AML-193 (cell line): ENCODE measurements at places on chromosomes 13 and 19.

GRCh38 chr13:87999788-88000187 is 328.6 kb downstream of the SLITRK5 start:
- peak; percentile 12 for DNase-seq

DNA sequence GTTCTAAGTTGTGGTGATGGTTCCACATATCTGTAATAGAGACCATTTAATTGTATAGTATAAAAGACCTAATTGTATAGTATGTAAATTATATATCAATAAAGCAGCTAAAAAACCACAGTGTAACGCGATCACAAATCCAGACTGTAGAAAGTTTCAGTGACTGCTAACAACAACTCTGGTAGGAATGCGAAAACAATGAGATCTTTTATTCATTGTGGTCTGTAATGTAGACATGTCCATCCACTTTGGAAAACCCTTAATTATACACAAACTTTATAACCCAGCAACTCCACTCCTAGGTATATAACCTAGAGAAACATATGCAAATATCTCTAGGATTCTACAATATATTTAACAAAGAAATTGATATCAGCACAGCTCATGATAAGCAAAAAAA is 549.5 kb downstream of the SLITRK1 start:
- DNase-seq = no peak

DNA sequence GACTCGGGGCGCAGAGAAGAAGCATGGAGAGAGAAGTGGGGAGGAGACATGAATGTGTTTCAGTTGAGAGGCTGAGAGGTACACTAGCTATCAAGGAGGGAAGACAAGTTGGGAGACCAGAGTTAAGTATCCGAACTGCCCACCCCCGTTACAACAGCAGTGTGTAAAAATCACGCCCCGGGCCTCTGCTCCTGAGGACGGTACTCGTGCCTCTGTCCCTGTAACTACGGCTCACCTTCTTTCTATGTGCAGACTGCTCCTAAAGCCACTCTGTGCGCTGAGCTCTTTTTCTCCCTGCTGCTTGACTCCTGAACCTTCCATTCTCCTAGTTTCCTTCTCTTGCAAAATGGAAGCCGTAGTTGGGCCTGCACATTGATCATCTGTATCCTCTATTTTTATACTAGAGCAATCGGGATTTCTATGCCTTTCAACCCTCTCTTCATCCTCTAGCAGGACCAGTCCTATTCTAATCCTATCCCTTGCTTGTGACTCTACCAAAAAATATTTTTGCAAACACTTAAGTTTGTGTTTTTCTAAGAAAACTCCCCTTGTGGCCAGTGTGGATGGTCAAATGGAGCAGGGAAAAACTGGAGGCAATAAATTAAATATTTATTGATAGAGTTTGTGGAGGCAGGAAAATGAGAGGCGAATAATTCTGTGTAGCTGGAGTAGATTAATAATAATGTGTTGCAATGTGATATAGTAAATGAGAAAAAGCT is 569 bp downstream of the POLR1D start:
- DNase-seq = no peak

DNA sequence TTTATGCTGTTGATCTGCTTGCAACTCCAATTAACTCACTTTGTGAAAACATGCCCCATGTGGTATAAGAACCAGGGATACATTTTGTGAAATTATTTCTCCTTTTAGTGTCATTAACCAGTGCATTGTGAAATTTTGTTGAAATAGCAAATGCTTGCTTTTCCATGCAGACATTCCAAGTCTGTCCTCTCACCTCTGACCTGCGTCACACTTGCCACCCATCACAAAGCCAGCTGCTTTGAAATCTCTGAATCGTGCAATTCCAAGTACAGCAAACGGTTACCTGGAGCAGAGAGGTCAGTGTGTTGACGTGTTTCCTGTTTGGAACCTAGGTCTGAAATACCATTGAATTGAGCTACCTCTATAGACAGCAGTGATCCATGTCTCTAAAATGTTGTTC is 4.9 kb upstream of the SLC25A15 start:
- no peak for DNase-seq
